Cardiac muscle cell (in vitro differentiated cells and primary cell): ENCODE measurements at places on chromosomes 2 and 18.
A peak's percentile ranks its signal among the peaks of the same experiment; 100 is the strongest.

DNA sequence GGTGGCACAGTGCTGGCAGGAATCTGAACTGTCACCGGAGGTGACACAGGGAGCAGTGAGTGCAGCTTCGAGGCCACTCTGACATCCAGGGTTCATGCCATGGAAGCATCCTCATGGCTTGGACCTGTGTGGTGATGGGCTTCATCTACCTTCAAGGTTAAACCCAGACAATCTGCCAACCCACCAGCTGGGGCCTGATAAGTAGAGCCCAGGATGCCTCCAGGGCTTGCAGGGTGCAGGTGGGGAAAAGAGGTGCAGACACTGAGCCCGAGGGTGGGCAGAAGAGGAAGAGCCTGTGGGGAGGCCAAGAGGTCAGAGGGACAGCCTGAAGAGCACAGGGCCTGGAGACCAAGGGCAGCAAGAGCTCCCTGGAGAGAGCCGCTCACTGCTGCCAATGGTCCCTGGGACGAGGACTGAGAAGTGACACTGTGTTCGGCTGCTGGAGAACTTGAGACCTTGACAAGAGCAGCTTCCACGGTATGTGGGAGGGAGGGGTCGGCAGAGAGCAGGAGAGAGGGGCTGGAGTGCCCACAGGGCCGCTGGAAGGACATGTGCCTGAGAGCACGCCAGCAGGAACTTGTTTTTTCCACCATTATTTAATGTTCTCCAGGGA lies 8.1 kb upstream of the HES6 start:
- peaks cover 4% of the 10 kb centered on the region for H3K4me1 ChIP-seq
- no peak overlapping the region for H3K27ac ChIP-seq
- H3K36me3 ChIP-seq: no peaks in the 10 kb centered on the region
- no peaks in the 10 kb centered on the region for H3K27me3 ChIP-seq
- H3K4me3 ChIP-seq: no peak overlapping the region

- H3K27ac ChIP-seq: no peak overlapping the region
- no peak for DNase-seq
- H3K27me3 ChIP-seq: no peaks in the 10 kb centered on the region
- H3K4me1 ChIP-seq: no peaks in the 10 kb centered on the region
Observed at GRCh38 chr2:13332060-13332459, 615.3 kb downstream of the TRIB2 start.

- DNase-seq: peak; percentile 71
- H3K27ac ChIP-seq: no peak overlapping the region
- no peaks in the 10 kb centered on the region for H3K27me3 ChIP-seq
- no peak overlapping the region for H3K4me3 ChIP-seq
- H3K4me1 ChIP-seq: peaks cover 7% of the 10 kb centered on the region
- peaks cover 9% of the 10 kb centered on the region for H3K36me3 ChIP-seq
Observed at GRCh38 chr18:76875390-76876325, 53.3 kb downstream of the ZNF236 start.

- no peaks in the 10 kb centered on the region for H3K4me1 ChIP-seq
- no peaks in the 10 kb centered on the region for H3K36me3 ChIP-seq
- H3K27me3 ChIP-seq: no peaks in the 10 kb centered on the region
Observed at GRCh38 chr2:132804051-132804450, 134.0 kb upstream of the LYPD1 start.

GRCh38 chr2:105718846-105719481 lies 25.7 kb upstream of the NCK2 start:
- DNase-seq: no peak
- H3K27me3 ChIP-seq: no peaks in the 10 kb centered on the region
- H3K36me3 ChIP-seq: no peaks in the 10 kb centered on the region
- no peaks in the 10 kb centered on the region for H3K4me1 ChIP-seq
- H3K27ac ChIP-seq: no peak overlapping the region
- H3K4me3 ChIP-seq: no peak overlapping the region
